ENCODE measurements at places on chromosomes 16 and 17. TPM values are rescaled to one million over a fixed set of nuclear protein-coding genes. Genes with fewer than 3 reads are reported as not detected.

- no peak for DNase-seq
These were observed 6.6 kb upstream of the TSPOAP1 start for GRCh38 chr17:58335061-58335731.

DNA sequence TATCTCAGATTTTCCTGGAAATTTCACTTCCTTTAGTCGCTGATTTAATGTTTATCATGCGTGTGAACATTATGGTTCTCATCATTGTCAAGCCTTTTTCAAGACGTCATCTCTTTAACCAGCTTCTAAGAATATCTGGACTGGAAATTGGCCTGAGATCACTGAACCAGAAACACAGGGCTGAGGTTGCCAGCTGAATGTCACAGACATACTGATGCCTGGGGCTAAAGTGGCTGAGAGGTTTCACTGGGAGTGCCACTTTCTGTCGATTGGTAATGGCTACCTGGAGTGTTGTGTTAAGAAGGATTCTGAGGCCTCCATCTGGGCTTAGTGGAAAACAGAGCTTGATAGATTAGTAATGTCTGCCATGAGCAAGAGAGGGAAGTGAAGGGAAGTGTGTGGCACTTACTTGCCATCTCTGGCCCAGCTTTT is 54.2 kb downstream of the CRISPLD2 start:
- DNase-seq = no peak

GRCh38 chr16:50888486-50889261 is 146.8 kb downstream of the CYLD start:
- DNase-seq = no peak

The TBX21 gene
- total RNA-seq = 7.9 TPM
